Activated CD8-positive, alpha-beta T cell treated with anti-CD3 and anti-CD28 coated beads, Interleukin-2, amount 10 ng/mL, durations not matched to agents 7 days and 5 days (primary cell): ENCODE measurements at places on chromosomes 3 and 15. TPM values are rescaled to one million over a fixed set of nuclear protein-coding genes. Genes with fewer than 3 reads are reported as not detected.

DNA sequence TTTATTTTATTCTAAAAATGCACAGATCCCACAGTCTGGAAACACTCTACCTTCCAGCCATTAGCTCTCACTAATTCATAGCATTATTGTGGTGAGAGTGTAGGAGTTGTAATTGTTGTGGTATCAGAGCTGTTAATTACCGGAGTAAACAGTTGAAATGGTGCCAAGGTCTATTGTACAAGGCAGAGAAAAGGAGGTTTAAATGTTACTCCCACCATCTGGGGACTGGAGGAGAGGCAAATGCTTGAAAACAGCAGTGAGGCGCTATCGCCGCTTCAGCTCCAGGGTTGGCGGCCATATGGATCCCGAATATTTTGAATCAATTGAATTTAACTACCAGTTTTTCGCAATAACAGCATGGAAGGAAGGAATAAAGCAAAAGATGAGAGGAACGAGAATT, 113.1 kb upstream of the C15orf61 start:
- no peaks in the 10 kb centered on the region for H3K36me3 ChIP-seq
- H3K27me3 ChIP-seq = peaks cover 5% of the 10 kb centered on the region
- no peak overlapping the region for H3K27ac ChIP-seq
- DNase-seq = no peak

DNA sequence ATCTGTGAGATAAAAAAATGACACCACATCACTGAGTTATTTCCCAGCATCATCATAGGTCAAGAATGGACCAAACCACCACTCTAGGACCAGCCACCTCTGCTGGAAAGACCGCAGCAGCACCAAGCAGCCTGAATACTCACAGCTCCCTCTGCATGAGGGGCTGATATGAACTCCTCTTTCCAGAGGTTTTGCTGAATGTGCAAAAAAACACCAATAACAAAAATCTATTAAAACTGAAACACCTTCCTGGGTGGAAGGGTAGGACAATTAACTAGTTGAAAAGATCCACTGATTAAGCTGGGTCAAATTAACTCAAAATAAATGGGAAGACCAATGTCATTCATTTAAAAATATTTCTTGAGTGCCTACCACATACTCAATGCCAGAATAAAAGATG, 28.9 kb upstream of the KCNMB3 start:
- no peak overlapping the region for H3K4me3 ChIP-seq
- H3K36me3 ChIP-seq = no peaks in the 10 kb centered on the region
- no peaks in the 10 kb centered on the region for H3K4me1 ChIP-seq
- no peak overlapping the region for H3K27ac ChIP-seq
- peaks cover 24% of the 10 kb centered on the region for H3K27me3 ChIP-seq

DNA sequence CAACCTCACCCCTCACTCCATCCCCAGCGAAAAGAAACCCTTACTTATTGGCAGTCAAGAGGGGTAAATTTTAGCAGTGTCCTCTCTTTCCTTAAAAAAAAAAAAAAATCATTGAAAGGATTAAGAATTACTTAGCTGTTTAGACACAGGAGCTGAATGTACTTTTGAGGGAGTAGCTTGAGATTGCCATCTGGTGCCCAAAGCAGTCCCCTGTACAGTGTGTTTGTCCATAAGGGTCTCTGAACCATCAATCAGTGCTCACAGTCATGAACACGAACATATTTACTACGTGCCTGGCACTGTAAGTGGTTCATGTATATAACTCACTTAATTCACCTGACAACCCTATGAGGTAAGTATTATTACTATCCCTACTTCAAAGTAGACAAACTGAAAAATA, 463.5 kb downstream of the RAP2B start:
- DNase-seq = no peak
- H3K36me3 ChIP-seq = peaks cover 26% of the 10 kb centered on the region
- H3K4me3 ChIP-seq = no peak overlapping the region

GRCh38 chr3:118180853-118181252, 853.8 kb downstream of the IGSF11 start:
- H3K4me1 ChIP-seq = no peaks in the 10 kb centered on the region
- DNase-seq = no peak
- H3K27ac ChIP-seq = no peak overlapping the region
- H3K27me3 ChIP-seq = no peaks in the 10 kb centered on the region
- H3K36me3 ChIP-seq = no peaks in the 10 kb centered on the region
- H3K4me3 ChIP-seq = no peak overlapping the region

GRCh38 chr15:67406257-67406861, 114.6 kb upstream of the C15orf61 start:
- no peak for DNase-seq
- H3K4me1 ChIP-seq = peaks cover 8% of the 10 kb centered on the region
- no peak overlapping the region for H3K27ac ChIP-seq
- peaks cover 9% of the 10 kb centered on the region for H3K27me3 ChIP-seq

DNA sequence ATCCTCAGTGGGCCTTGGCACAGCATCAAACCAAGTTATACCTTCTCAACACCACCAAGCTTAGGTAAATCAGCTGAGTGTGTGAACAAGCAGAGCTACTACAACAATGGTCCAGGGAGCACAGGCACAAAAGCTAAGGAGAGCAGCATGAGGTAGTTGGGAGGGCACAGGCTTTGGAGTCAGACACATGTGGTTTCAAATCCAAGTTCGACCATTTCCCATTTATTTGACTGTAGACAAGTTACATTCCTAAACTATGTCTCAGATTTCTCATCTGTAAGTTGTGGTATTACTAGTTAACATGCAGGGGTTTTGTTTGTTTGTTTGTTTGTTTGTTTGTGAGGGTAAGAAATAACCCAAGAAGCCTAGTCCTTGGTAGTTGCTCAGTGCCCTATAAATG, 46.9 kb downstream of the MLH1 start:
- DNase-seq = no peak
- no peaks in the 10 kb centered on the region for H3K27me3 ChIP-seq
- no peak overlapping the region for H3K4me3 ChIP-seq
- H3K4me1 ChIP-seq = no peaks in the 10 kb centered on the region

- no peaks in the 10 kb centered on the region for H3K36me3 ChIP-seq
- no peaks in the 10 kb centered on the region for H3K27me3 ChIP-seq
- no peaks in the 10 kb centered on the region for H3K4me1 ChIP-seq
- peak; percentile 39 for DNase-seq
Observed at GRCh38 chr3:135503760-135504686, 461.5 kb upstream of the PPP2R3A start.

DNA sequence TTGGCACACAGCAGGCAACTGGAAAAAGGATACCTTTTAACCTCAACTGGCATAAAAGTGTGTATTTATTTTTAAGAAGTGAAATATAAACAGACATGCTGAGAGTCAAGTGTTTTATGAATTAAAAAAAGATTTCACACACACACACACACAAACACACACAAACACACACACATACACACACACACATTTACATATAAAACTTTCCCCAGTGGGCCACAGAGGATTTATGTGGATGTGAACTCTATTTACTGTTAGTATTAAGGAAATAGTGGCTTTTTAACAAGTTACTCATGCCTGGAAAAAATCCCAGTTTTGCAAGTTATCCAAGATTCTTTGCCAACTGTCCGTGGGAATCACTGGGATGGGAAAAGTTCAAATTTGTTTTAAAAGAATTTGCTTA, 725.9 kb upstream of the NR2F2 start:
- H3K4me3 ChIP-seq = no peak overlapping the region
- no peaks in the 10 kb centered on the region for H3K36me3 ChIP-seq
- peaks cover 3% of the 10 kb centered on the region for H3K27me3 ChIP-seq
- no peaks in the 10 kb centered on the region for H3K4me1 ChIP-seq

DNA sequence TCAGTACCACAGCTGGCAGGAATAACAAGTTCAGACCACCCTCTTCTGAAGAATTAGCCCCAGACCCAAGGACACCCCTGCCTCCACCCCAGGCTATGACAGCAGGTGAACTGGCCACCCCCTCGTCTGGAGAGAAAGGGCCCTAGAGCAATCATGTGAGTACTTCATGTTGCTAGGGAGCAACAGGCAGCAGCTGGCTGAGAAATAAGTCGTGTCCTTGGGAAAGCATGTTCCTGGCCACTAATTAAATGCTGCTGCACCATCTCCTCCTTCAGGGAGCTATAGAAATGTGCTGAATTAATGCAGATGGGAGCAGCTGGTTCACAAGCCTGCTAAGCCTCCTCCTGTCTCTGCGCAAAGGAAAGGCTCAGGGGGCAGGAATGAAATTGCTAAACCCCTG, 31.5 kb downstream of the MRPS11 start:
- no peaks in the 10 kb centered on the region for H3K27me3 ChIP-seq
- no peaks in the 10 kb centered on the region for H3K36me3 ChIP-seq
- no peak overlapping the region for H3K27ac ChIP-seq
- H3K4me3 ChIP-seq = no peak overlapping the region
- H3K4me1 ChIP-seq = no peaks in the 10 kb centered on the region

- H3K4me1 ChIP-seq = no peaks in the 10 kb centered on the region
- H3K36me3 ChIP-seq = no peaks in the 10 kb centered on the region
- H3K27ac ChIP-seq = no peak overlapping the region
- peaks cover 22% of the 10 kb centered on the region for H3K27me3 ChIP-seq
- no peak for DNase-seq
- no peak overlapping the region for H3K4me3 ChIP-seq
Observed at GRCh38 chr15:73493922-73494321, 51.0 kb downstream of the REC114 start.

DNA sequence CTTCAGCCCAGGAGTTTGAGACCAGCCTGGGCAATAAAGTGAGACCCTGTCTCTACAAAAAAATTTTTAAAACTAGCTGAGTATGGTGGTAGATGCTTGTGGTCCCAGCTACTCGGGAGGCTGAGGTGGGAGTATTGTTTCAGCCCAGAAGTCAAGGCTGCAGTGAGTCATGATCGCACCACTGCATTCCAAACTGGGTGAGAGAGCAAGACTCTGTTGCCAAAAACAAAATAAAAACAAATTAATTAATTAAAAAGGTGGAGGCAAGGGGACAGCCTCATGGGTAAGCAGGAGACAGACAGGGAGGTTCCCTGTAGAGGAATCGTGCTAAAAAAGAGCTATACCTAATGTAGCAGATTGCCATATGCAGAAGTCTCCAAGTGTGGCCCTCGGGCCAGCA, 12.6 kb downstream of the HAPLN3 start:
- H3K27ac ChIP-seq = no peak overlapping the region
- no peak for DNase-seq
- H3K27me3 ChIP-seq = no peaks in the 10 kb centered on the region
- H3K36me3 ChIP-seq = peaks cover 35% of the 10 kb centered on the region
- H3K4me1 ChIP-seq = no peaks in the 10 kb centered on the region

DNA sequence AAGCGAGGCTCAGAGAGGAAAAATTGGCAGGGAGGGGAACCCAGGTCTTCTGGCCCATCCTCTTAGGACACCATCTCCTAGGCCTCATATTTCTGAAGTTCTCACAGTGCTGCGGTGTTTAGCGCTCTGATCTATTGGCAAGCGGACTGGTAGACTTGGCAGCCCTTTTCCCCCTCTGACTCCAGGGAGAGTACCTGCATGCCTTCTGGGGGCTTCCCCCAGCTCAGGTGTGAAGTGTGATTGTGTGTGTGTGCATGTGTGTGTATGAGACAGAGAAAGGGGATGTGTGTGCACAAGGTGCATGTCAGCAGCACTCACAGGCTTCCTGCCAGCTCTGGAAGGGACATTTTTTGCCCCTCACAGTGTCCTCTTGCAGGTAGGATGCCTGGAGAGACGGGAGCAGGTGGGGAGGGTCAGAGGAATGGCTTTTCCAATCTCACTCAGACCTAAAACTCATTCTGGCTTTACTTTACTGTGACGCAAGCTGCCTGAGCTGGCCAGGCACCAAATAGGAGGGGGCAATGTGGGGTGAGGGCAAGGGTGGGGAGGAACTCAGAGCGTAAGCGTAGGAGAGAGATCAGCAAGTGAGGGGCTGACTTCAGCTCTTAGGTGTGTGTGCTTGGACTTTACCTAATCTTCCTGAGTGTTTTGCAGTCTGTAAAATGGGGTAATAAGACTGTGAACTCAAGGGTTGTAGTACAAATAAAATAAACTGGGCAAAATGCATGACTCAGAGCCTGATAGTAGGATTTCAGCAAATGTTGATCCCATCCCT, 4.0 kb upstream of the IL17RE start:
- no peak for DNase-seq
- H3K27me3 ChIP-seq = no peaks in the 10 kb centered on the region
- H3K27ac ChIP-seq = no peak overlapping the region
- peaks cover 45% of the 10 kb centered on the region for H3K4me1 ChIP-seq
- H3K4me3 ChIP-seq = no peak overlapping the region
- peaks cover 15% of the 10 kb centered on the region for H3K36me3 ChIP-seq

- no peak overlapping the region for H3K27ac ChIP-seq
- H3K4me3 ChIP-seq = no peak overlapping the region
- H3K27me3 ChIP-seq = no peaks in the 10 kb centered on the region
- H3K36me3 ChIP-seq = no peaks in the 10 kb centered on the region
- DNase-seq = no peak
- no peaks in the 10 kb centered on the region for H3K4me1 ChIP-seq
Observed at GRCh38 chr3:109685084-109686079, 348.0 kb upstream of the DPPA4 start.

- H3K27ac ChIP-seq = peak within 1 kb of the TSS; percentile 95
- no peak for DNase-seq
- peak within 1 kb of the TSS; percentile 89 for H3K4me3 ChIP-seq
- H3K36me3 ChIP-seq = peaks cover 14% of the 10 kb centered on the region
- peaks cover 44% of the 10 kb centered on the region for H3K4me1 ChIP-seq
Observed at GRCh38 chr3:50322386-50323091, at the start of gene HYAL2. Gene HYAL2 (minus strand): TSS chr3:50322745. CDS start chr3:50320489, 2,256 bp downstream.

DNA sequence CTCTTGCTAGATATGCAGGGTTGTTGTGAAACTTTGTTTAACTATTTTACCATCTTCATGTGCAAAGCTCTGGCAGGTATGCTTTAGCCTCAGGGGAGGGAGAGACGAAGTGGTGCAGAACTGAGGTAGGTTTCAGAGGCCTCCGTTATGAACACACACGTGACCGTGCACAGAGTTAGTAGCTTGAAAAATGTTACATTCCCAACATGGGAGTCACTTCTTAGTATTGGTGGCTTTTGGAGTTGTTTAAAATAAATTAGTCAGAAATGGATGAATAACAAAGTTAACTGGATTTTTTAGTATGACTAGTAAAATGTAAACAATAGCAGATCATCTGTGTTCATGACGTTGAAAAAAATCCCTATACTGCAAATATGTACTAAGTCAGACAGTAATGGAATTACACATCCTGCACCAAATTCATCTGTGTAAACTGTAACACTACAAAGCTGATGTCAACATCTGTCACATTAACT, 279.6 kb downstream of the KLF13 start:
- H3K27ac ChIP-seq = no peak overlapping the region
- DNase-seq = no peak
- peaks cover 17% of the 10 kb centered on the region for H3K27me3 ChIP-seq
- H3K36me3 ChIP-seq = no peaks in the 10 kb centered on the region

GRCh38 chr15:57949374-57949943, 116.1 kb downstream of the ALDH1A2 start:
- H3K27me3 ChIP-seq = peaks cover 6% of the 10 kb centered on the region
- no peak for DNase-seq
- H3K27ac ChIP-seq = no peak overlapping the region
- H3K36me3 ChIP-seq = no peaks in the 10 kb centered on the region
- no peak overlapping the region for H3K4me3 ChIP-seq
- no peaks in the 10 kb centered on the region for H3K4me1 ChIP-seq

Gene SLC28A1
- total RNA-seq = not detected

Gene GOLGA8J
- not detected for total RNA-seq

Gene GPR171
- 115 TPM for total RNA-seq

Gene ADPRH
- 3.8 TPM for total RNA-seq

Gene ACKR4
- total RNA-seq = not detected

Gene SLC12A1
- total RNA-seq = not detected
